Stimulated activated CD4-positive, alpha-beta T cell treated with anti-CD3 and anti-CD28 coated beads, Interleukin-1b, Interleukin-23, amount 100 ng/mL, for 1 hour (primary cell): ENCODE measurements at places on chromosomes 1 and 21.

DNA sequence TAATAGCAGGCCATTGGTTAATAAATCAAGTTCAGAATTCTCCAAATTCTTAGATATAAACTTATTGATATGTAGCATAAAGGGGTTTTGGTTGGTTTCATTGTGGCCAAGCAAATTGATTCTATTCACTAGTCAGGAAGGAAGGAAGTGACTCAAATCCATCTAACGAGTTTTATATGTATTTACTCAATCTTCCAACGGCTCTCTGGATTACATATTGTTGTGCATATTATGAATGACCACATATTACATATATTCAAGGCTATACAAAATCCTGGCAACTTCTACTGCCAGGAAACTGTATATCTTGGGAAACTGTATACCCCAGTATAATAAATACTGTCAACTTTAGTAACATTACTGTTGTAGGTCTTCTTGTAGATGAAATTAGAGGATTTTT, 20.1 kb upstream of the PDE4B start:
- no peak for DNase-seq

DNA sequence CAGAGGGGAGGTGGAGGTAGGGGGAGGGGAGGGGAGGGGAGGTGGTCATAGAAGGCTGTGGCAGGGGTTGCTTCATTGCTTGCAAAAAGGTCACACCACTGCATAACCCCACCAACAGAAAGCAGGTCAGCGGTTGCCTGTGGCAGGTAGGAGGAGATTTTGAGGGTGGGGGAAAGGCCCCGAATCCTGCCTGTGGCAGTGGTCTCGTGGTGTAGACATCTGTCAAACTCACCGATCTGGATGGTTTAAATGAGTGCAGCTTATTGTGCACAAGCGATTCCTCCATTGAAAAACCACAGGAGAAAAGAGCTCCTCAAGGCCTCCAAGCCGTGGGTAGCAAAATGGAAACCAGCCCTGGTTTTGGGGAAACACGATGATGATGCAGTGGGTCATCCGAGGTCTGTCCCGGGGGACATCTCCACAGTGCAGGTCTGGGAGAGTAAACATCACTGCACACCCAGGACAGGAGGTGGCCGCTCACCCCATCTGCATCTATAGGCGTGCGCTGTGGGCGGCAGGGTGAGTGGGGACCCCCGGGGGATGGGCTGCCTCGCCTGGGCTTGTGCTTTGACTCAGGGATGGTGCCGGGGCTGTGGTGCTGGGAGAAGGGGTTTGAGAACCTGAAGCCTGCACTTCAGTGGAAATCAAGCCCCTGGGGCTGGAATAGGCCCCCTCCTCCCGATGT, 112.3 kb downstream of the CRYAA start:
- no peak for DNase-seq

DNA sequence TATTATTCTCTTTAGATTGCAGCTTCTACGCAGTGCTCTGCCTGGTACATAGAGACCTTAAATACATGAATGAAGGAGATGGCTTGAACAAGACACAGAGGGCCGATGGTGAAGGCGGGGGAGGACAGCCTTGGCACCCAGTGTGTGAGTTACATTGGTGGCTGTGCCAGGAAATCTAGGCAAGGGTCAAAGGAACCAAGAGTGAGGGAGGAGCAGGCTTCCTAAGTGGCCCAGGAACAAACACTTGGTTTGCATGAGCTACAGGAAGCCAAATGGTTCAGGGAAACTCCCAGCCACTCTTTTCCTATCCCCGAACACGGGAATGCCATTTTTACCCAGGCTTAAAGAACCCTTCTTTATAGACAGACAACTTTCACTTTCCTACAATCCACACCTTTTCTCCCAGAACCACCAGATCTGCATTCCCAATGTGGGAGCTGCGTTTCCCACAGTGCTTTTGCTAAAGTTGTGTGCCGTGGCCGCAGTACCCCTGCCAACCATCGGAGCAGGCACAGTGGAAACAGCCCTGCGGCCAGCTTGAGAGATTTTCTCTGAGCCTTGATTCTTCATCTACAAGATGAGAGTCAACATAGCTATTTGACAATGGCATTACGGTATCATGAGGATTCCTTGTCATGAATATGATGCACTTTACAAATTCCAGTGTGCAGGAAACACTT, 3.5 kb upstream of the CLEC20A start:
- DNase-seq, result no peak

- no peak for DNase-seq
Observed at GRCh38 chr1:220344745-220345144, 72.5 kb upstream of the RAB3GAP2 start.

- DNase-seq, result no peak
Observed at GRCh38 chr1:58919226-58919958, 135.5 kb upstream of the JUN start.

- no peak for DNase-seq
Observed at GRCh38 chr1:150352866-150353265, 11.1 kb upstream of the RPRD2 start.

- DNase-seq, result no peak
Observed at GRCh38 chr1:184210031-184210430, 158.5 kb downstream of the TSEN15 start.

GRCh38 chr1:207903053-207903452, 7.9 kb downstream of the CD34 start:
- DNase-seq, result no peak

DNA sequence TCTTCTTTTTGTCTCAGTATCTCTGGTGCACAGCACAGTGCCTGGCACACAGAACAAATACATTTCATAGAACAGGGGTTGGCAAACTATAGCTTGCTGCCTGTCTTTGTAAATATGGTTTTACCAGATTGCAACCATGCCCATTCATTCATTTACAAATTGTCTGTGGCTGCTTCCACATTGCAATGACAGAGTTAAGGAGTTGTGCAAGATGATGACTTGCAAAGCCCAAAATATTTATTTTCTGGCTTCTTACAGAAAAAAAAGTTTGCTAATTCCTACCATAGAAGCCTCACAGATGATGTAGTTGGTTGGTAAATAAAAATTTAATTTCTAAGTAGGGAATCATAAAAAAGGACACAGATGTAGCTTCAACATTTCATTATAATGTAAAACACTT, 11.2 kb upstream of the HMGB4 start:
- DNase-seq, result no peak

DNA sequence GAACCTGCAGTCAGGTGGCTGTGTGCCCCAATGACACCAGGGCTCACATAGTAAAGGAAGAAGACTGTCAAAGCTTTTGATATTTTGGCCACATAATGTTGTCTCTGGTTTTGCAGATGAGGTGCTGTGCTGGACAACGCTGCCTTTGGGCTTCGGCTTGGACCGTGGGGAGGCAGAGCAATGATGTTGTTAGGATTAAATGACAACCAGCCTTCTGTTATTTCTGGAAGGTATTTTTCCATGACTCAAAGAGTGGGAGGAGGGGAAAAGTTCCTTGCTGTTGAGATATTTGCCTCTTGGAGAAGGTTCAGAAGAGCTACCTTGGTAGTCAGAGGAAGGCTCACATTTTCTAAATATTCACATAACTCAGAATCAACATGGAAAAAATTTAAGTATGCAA, 187.3 kb upstream of the GALNT2 start:
- no peak for DNase-seq

DNA sequence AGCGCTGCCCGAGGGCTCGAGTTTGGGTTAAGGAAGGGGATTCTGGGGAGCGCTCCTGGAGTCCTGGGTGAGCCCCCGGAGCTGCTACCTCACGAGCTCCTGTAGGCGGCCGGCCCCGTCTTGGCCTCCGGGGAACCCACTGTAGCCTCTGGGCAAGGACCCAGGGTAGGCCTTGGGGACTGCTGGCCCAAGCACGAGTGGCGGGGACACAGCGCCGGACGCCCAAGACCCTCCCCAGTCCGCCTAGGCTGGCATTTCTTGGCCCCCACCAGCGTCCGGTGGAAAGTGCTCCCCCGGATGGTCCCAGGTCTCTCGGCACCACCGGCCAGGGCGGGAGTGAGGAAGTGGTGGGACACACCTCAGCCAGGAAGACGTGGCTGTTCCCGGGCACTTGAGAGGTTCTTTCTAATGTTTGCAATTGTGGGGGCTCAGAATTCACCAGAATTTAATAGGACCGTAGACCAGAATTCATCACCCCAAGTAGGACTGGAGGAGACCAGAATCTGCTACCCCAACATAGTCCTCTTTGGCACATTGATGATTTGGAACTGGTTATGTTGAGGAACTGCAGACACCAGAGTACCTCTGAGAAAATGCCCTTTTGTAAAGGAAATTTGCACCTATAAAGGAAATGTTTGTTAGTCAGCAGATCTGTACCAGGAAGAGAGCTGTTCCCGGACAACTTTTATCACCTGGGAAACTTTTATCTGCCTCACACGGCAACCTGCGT, 622 bp upstream of the TMPRSS2 start:
- DNase-seq, result no peak

DNA sequence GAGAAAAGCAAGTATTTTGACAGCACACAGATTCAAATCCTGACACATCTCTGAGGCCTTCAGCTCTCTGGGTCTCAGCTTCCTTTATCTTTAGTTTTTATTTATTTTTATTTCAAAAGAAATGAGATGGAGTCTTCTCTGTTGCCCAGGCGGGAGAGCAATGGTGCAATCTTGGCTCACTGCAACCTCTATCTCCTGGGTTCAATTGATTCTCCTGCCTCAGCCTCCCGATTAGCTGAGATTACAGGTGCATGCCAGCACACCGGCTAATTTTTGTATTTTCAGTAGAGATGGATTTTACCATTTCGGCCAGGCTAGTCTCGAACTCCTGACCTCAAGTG, 19.1 kb upstream of the ATP2B4 start:
- no peak for DNase-seq

- no peak for DNase-seq
Observed at GRCh38 chr1:22841860-22842281, 130.8 kb downstream of the LACTBL1 start.

DNA sequence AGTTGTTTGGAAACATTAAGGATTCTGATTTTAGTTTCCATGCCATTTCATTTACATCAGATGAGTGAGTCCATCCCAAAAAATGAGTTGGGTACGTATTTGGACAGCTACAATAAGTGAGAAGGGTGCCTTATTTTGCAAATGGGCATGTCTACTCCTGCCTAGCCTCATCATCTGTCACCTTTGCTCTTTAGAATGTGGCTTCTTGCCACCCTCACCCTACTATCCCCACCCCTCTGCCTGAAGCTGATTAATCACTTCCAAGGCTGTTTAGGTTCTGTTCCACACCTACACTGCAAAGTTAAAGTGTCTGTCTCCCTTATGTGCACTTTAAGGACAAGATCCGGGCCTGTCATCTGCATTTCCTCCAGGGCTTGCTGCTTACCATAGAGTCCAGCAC, 61.2 kb downstream of the ST6GALNAC5 start:
- DNase-seq, result no peak

DNA sequence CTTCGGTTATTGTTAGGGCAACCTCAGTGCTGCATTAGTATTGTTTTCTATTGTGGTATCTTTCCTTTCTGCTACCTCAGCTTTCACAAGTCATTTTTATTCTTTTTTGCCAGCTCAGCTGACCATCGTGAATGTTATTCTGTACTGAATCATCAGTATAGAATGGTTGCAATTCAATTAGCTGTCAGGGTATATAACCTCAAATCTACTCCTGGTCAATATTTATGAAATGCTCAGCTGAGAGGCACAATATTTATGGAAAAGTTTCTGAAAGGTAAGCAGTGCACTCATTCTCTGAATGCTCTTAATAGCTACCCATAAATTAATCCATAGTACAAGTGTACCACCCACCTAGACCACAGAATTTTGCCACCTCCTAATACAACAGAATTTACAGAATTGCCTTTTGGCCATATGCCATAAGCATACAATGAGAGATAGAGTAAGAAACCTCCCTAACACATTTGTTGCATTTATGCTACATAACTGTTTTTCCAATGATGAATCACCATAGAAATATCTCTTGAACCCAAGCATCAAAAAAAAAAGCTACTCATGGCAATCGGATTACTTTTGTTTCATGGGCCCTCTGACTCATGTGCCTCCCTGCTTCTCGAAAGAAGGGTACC, 732.6 kb upstream of the CHRM3 start:
- DNase-seq, result no peak

DNA sequence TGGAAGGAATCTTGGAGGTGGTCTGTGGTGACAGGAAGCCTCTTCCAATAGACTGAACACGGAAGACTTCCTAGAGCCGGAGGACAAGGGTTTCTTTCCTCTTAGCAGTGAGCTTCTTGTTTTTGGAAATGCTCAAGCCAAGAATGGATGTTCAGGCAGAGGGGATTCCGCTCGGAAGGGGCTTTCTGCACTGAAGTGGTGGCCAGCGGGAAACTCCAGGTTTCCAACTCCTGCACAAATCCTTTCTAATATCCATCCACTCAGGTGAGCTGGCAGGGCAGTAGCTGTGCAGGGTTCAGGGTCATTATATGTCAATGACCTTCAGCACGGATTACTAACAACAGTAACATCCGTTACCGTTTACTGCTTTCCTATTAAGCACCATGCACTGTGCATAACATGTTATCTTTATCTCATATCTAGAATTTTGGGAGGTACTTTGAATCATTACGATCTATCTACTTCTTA, 573 bp upstream of the CPT2 start:
- DNase-seq, result no peak

DNA sequence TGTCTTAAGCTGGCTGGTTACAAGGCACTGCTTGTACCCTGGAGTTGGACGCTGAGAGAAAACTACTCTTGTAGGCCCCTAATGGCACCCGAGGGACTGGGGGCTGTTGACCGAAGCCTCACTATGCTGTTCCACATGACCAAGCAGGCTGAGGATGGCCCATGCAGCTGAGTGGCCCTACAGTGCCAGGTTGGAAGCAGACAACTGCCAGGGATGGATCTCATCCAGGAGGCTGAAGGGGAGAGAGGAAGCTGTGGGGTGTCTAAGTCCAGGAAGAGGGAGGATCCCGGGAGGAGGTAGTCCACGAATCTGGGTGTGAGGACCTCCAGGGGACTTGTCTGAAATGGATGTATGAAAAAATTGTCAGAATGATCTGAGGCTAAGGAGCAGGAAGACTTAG, 45.8 kb downstream of the FOXD2 start:
- DNase-seq, result no peak

DNA sequence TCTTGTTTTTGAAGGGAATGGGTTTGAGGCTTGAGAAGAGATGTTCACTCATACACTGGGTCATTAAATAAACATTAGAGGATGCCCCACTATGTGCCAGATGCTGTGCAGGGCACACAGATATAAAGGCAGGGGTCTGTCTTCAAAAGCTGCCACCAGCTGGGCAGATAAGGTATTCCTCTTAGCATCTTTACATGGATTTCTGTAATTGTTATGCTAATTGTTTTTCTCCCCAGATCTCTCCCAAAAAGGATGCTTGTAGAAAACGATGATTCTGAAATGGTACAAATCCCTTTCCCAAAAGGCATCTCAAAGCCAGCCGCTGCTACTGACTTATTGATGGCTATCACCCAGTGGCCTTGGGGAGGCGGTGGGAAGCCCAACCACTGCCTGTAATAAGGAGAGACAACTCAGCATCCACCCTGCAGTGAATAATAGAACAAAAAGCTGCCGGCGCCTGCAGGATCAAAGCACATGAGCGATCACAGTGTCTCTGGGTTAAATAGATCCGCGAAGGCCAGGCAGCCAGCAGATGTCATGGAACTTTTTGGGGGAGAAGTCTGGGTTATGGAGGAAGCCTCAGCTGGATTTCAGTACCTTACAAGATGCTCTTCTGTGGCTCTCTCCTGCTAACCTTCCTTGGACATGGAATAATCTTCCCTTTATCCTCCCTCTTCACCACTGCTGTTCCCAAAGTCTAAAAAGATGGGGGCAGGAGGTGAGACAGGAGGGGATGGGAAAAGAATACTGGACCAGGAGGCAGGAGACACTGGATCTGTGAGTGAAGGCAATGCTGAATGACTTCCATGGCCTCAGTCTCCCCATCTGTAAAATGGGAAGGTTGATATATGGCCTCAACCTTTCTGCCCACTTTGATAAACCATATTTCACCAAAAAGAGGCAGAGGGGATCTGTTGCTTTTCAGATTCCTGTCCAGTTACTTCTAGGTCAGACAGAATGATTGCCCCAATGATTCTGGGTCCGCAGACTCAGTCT, 54.8 kb upstream of the CD34 start:
- no peak for DNase-seq
